ENCODE measurements at places on chromosomes 12 and 14.

DNA sequence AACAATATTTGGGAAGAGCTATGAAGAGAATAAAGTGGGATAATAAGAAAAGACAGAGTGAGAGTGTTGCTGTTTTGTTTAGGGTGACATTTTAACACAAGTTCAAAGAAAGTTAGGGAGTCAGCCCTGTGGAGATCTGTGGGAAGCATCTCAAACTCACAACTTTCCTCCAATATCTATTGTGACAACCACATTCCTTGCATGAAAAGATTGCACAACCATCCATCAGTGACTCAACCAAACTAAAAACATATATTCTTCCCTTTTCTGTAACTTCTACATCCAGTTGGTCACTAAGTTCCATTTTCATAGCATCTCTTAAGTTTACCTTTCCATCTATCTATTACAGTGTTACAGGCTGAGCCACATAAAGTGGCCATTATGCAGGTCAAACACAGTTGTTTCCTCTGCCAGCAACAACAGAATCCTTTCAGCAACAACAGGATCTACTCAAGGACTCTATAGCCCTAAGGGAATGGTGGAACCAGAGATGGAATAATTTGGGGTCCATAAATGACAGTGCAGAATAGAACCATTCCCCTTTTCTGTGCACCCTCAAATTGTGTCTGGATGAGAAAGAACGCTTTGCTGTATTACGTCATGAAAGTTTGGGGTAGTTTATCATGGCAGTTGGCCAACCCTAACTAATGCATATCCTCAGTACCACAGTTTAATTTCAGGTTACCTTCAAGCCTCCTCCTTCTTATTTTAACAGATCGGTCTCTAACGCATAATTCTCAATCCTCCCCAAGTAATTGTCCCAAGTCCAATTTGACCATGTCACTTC is 118.8 kb downstream of the ST8SIA1 start:
- DNase-seq = no peak

DNA sequence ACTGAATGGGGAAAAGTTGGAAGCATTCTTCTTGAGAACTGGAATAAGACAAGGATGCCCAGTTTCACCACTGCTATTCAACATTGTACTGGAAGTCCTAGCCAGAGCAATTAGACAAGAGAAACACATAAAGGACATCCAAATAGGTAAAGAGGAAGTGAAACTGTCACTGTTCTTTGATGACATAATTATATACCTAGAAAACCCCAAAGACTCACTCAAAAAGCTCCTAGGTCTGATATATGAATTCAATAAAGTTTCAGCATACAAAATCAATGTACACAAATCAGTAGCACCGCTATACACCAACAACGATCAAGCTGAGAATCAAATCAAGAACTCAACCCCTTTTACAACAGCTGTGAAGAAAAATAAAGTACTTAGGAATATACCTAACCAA is 157.3 kb upstream of the DDHD1 start:
- no peak for DNase-seq

DNA sequence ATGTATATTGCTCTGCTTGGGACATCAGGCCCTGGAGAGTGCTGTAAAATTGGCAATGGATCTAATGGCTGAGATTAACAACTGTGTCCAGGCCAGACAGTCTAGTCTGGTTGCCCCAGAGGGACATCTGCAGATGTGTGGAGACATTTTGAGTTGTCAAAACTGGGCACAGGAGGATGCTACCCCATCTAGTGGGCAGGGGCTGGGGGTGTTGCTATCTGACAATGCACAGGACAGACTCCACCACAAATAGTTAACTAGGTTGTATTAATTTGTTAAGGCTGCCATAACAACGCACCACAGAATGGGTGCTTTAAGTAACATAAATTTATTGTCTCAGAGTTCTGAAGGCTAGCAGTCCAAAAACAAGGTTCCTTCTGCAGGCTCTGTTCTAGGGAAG is 302.5 kb upstream of the AMIGO2 start:
- no peak for DNase-seq

DNA sequence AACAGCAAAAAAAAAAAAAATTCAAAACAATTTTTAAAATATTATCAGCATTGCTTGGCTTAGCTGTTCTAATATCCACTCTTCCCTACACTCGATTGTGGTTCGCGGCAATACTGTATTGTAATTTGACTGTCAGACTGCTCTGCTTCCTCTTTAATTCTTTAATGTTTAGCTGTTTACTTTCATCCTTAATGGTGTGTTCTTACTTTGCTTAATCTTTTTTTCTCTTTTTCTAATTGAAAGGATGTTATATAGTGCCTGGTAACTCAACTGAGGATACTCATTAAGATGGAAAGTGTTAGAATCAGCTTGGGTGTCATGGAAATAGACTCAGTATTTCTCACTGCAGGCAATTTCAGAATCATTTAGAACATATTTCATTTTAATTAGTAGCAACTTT is 2.0 kb downstream of the ANO4 start:
- no peak for DNase-seq

DNA sequence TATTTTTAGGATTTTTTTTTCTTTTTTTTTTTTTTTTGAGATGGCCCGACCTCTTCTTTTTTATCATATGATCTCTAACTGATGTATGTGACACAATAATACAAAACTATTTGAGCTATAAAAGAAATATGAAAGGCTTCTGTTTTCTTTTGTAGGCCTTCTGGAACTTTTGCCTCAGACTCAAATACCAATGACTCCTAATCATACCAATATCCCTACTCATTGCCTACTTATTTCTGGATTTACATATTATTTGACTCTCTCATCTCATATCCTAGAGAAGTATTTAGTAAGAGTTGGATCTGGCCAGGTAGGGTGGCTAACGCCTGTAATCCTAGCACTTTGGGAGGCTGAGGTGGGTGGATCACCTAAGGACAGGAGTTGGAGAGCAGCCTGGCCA is 12.7 kb upstream of the WDR89 start:
- DNase-seq = no peak

DNA sequence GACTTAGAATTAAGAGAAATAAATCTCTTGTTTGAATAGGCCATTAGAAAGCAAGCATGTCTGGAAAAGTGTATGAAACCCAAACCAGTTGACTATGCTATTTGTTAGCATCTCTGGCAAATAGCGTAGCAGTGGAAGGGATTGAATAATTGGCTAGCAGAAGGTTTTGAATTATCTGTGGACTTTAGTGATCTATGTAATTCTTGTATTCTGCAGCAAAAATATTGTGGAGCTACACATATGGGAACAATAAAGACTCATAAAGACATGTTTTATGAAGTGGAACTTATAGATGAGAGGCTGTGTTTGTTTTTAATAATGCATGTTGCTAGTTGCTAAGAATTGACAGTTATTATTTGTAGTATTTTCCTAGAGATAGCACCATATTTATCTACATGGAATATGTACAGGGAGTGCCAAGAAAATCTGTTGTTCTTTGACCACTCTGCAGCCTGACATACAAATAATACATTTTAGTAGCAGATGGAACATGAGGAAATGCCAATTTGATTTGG is 4.7 kb downstream of the SRGAP1 start:
- no peak for DNase-seq

GRCh38 chr12:47818467-47819137 is 1.1 kb downstream of the HDAC7 start:
- no peak for DNase-seq

DNA sequence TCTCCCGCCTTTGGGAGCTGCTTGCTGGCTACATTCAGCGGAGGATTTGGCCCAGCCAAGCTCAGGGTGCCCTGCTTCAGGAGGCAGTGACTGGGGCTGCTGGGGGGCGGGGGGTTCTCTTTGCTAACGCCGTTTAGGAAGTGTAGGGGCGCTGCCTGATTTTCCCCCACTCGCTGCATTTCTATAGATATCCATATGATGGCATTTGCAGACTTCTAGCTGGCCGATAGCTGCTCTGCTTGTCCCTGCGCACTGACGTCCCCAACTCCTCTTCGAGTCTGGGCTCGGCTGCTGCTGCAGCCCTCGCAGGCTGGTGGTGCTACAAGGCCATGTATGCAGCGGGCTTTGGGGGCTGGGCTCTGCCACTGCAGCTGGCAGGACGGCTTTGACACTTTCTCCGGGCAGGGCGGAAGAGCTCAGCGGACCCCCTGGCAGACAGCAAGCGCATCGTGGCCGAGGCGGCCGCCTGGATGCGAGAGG is 3.1 kb downstream of the LRFN5 start:
- peak; percentile 61 for DNase-seq

DNA sequence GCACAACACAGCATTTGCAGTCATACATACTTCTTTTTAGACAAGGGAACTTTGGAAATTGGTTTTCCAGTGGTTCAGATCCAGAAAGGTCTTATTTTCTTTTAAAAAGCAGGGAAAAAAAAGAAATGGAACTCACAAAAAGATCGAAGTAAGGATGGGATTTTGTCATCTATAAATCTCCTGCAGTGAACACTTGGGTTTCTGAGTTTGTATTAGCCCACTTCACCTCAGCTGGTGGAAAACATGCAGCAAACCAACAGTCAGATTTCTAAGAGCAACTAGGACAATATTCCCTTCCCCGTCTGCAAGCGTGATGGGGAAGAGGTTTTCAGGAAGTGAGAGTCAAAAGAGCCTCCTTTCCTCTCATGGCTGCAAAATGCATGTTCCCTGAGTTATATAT is 4.6 kb downstream of the MYF5 start:
- no peak for DNase-seq

GRCh38 chr14:79496701-79497100 is 714.6 kb downstream of the DIO2 start:
- no peak for DNase-seq

DNA sequence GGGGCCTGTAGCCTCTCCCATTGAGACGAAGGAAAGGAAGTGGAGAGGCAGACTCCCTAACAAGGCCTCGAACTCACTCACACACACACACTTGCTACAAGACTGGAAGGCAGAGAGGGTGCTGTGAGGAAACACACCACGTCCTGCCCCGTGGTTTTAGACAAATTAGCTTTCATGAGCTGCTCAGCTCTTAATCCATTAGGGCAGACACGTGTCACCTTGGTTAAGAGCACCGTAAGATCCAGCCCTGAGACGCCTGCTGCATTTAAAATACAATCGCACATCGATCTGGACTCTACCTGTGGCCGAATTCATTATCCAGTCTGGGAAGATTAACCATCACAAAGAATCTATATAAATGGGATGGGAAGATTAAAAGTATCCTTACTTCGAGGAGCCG is 72.0 kb downstream of the RIMBP2 start:
- DNase-seq = no peak

GRCh38 chr14:40028991-40029390 is 596.8 kb upstream of the FBXO33 start:
- DNase-seq = no peak

- no peak for DNase-seq
Measured at GRCh38 chr12:16437281-16437816, 89.9 kb downstream of the MGST1 start.

GRCh38 chr12:112025808-112026375 is 12.7 kb downstream of the ERP29 start:
- no peak for DNase-seq

DNA sequence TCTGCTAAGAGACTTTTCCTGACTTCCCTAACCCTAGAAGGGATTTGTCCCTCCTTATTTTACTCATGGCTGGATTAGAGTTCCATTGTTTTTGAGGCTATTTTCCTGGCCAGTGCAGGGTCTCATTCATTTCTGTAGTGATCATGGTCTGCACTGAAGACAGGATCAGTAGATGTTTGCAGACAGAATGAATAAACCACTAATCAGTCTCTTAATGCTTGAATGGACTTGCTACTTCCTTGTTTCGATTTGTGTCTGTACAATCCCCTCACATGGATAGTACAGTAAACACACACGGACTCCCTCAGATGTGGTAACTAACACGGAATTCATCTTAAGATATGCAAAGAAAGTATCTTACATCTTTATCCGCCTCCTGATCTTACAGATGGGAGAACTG is 102.6 kb upstream of the PRB2 start:
- DNase-seq = no peak

DNA sequence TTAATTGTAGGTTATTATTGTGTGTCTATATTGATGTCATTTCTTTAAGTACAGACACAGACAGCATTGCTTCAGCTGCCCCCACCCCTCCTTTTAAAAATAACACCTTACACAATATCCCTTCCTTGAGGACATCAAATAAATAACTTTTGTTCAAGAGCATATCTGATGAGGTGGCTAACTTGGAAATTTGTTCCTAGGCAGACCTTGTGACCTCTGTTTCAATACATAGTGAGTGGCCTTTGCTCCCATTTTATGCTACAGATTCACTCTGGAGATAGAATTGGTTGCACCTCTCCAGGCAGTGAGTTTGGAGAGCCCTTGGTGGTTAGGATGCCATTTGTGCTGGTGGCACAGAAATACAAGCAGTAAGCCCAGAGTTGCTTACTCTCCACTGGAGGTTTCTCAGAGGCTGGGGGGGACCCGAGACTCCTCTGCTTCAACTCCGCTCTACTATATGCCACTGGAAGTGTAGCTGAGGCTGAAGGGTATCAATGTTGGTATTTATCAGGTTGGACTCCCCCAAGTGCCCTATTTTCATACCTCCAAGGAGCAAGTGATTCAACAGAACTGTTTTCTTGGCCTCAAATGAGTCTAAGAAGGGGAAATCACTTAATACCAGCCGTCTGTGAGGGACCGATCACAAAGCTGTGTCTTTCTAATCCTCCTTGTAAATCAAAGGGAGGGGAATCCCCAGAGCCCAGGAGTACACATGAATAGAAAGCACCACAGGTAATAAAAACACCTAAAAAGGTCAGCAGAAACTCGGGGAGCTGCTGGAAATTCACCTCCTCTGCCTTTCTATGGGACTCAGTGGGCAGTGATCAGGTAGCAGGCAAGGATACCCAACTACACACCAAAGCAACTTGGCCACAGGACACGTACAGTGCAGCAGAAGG is 463.1 kb downstream of the RAD51B start:
- no peak for DNase-seq

- DNase-seq = no peak
Measured at GRCh38 chr14:77158882-77159255, 17.3 kb upstream of the ZDHHC22 start.

DNA sequence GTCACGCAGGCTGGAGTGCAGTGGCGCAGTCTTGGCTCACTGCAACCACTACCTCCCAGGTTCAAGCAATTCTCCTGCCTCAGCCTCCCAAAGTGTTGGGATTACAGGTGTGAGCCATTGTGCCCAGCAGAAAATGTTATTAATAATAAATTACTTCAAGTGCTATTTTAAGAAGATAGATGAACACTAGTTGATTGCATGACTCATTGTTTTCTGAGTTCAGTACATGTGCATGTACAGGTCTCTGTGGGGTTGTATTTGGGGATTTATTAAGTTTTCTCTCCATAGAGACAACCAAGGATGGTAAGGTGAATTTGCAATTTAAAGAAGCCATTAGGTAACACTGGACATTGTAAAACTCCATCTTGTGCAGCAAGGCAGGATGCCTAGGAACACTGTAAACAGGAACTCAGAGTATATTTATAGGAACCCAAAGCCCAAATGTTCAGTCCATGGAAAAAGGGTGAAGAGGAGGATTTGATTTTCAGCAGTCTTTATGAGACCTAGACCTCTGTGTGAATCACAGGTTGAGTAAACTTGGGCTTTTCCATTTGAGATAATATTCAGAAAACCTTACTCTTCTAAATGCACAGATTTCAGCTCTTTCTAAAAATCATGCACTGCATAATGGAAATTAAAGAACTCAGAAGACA is 49.3 kb upstream of the TMPO start:
- no peak for DNase-seq

GRCh38 chr12:82673698-82674097 is 13.0 kb upstream of the TMTC2 start:
- DNase-seq = no peak

- DNase-seq = no peak
Measured at GRCh38 chr12:53558631-53559030, 51.3 kb upstream of the NPFF start.
